ENCODE measurements at places on chromosomes 1 and 21.
A peak's percentile ranks its signal among the peaks of the same experiment; 100 is the strongest.

- no peak for DNase-seq
These were observed 85.9 kb upstream of the IVNS1ABP start for GRCh38 chr1:185402930-185403329.

DNA sequence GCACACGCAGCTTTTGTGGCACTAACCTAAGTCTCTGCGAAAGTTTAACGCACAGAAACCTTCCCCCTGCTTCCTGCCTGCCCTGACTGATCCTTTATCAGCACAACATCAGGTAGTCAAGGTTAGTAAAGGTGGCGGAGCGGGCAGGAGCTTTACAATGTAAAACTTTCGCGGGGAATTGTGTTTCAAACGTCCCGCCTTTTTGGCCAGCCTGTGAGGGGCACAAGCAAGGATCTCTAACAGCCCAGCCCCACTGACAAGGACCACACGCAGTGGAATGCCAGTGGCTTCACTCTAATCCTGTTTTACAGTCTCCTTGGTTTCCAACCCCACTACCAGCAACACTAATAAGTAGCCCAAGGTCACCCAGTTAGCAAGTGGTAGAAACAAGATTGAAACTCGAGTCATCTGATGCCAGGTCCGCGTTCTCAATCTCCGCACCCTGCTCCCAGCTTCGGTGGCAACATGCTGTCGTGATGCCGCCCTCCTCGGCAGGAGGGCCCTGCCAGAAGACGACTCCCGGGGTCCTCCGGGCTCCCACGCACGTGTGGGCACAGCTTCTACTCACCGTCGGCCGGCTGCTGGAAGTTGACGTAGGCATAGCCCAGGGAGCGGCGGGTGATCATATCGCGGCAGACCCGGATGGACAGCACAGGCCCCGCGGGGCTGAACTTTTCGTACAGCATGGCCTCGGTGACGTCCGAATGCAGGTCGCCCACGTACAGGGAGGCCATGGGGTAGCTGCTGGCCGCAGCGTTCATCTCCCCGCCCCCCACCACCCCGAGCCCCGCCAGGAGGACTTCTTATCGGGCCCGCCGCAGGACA, 1.2 kb downstream of the PABPC4 start:
- DNase-seq, result peak; percentile 24

DNA sequence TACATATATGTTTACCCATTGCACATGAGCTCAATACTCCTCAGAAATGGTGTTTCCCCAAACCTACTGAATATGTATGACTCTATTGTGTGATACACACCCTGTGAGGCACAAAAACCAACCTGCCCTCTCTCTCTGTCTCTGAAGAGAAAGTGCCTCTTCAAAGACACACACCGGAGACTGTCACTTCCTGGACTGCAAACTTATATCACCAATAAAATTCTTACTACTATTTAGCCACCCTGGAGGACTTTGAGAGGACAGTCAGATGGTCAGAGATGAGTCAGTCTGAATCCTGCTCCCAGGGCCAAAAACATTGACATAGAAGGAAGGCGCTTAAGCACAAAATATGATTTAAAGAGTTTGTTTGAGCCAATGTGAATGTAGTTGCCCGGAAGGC, 110.4 kb downstream of the PPIAL4G start:
- no peak for DNase-seq

GRCh38 chr1:239587574-239588369, 201.4 kb downstream of the CHRM3 start:
- no peak for DNase-seq

- no peak for DNase-seq
These were observed 881.5 kb downstream of the LTN1 start for GRCh38 chr21:28111151-28111619.

DNA sequence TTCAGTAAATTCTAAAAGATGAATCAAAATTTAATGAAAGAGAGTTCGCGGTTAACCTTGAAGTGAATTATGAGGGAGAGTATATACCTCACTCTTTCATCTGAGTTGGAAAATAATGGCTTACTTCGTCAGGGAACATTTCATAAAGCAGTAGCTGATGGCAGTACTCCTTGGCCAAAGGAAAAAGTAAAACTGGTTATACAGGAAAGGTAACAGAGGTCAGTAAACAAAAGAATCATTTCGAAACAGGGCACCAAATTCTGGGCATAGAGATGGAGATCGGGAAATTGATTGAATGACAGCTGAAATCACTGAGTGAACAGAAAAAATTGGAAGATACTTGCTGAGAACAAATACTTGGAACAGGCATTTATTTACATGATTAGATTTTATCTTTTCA, 199.0 kb downstream of the OLFM3 start:
- no peak for DNase-seq

DNA sequence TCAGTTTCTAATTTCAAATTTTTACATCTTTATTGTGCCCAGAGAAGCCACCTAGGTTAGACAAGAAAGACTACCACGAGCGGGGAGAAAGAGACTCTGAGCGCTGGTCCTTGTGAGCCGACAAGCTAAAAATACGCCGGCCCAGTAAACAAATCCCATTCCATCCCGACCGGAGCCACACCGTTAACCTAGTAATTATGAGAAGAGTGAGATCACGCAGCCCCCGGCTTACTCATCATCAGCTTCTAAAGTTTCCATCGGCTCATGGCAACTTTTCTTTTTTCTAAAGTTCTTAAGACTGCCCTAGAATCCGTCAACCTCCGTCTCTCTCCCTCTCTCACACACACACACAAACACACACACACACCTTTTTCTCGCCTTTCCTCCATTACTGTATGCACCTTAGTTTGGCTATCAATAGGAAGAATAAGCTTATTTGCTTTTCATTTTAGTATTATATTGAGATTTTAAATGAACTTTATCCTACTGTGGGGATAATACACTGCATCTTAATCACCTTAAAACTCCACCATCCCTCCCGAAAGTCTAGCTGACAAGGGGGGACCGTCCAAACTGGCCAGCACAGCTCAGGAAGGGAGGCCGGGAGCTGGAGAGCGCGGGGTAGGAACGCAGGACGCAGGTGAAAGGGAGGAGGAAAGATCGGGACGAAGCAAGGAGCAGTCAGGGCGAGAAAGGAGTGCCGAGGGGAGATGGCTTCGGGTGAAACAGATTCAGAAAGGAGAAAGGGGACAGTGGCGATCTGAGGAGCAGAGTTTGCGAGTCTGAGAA, 728 bp downstream of the OTUD7B start:
- peak; percentile 3 for DNase-seq

GRCh38 chr1:18556364-18556763, 74.3 kb upstream of the PAX7 start:
- DNase-seq, result no peak

DNA sequence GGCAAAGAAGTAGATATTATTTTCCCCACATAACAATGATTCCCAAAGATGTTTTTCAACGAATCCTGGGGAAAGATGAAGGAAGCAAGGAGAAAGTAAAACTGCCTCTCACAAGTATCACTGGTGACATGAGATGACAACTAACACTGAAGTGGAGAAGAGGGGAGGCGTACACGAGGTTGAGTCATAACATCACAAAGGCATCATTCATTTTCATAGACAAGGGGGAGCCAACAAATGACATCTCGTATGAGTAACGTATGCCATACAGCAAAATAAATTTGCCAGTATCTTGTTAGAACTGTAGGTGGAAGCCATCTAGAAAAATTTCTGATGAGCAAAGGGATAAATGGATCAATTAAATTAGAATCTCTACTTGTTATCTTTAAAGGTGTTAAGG, 56.6 kb downstream of the ATP1B1 start:
- no peak for DNase-seq

- DNase-seq, result no peak
These were observed 35.5 kb upstream of the SCYL3 start for GRCh38 chr1:169929210-169929526.

DNA sequence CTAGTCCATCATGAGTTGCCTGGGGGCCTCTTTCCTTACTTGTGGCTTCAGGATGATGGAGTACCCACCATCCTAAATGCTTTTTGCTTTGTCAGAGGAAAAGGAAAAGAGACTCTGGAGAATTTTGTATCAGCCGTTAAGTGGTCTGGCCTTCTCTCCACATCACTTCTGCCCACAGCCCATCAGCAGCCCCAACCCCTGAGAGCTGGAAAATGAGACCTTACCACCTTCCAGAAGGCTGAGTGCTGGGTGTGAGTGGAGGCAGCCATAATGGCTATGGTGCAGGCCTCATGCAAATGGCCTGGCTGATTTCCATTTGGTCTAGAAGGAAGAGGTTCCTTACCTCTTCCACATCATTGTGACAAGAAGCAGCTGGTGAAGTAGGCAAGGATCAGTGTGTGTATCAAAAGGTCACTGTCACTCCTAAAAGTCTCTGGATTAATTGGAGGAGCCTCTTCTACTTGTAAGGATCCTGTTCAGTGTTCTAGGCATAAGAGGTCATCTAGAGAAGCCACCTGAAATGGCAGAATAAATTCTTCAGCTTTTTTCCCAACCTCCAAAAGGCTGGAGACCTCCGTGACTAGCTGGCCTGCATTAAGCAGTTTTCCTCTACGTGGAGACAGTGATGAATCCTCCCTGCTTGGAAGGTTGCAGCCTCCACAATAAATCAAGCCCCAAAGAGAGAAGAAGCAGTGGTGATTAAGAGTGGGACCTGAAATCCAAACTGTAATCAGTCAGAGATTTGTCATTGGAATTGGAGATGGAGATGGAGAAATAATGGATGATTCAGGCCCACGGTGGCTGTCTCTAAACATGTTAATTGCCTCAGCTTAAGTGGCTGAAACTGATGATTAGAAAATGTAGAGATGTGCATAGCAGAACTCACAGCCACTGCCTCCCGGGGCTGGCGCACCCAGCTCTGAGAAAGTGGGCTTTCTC, 111.5 kb downstream of the CNIH3 start:
- no peak for DNase-seq

GRCh38 chr1:239421811-239422210, 35.4 kb downstream of the CHRM3 start:
- DNase-seq, result no peak

DNA sequence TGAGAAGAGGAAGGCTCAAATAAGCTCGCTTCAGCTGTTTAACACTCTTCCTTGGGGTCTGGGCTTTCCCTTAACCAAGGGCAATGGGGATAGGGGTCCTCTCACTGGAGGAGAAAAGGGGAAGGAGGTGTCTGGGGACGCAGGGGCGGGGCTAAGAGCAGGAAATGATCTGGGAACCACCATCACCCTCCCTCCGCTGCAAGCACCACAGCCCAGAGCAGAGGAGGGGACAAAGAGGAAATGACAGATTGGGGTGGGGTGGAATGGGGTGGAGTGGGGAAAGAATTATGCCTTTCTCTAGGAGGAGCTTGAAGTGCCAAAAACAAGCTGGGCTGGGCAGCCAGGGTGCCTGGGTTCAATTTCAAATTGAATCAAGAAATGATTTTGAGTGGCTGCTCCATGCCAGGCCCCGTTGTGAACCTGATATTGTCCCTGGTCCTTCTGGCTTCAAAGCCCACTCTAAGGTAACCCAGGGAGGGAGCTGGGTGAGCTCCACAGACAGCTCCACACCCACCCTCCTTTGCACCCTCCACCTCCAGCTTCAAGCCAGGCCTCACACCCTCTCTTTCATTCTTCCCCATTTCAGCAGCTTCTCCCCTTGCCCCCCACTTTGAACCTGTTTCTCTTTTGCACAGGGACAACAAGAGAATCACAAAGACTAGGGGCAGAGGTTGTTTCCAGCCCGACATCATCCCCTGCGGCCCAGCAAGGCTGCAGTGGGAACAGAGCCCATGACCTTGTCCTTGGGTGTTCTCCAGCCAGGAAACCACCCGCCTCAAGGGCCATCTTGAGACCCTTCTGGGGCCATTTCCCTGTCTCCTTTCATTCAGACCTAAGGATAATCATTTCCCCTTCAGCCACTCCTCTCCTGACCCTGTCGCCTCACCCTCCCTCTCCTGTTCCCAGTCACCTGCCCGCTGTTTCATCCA, 1.1 kb downstream of the ARHGAP30 start:
- DNase-seq, result peak; percentile 51

DNA sequence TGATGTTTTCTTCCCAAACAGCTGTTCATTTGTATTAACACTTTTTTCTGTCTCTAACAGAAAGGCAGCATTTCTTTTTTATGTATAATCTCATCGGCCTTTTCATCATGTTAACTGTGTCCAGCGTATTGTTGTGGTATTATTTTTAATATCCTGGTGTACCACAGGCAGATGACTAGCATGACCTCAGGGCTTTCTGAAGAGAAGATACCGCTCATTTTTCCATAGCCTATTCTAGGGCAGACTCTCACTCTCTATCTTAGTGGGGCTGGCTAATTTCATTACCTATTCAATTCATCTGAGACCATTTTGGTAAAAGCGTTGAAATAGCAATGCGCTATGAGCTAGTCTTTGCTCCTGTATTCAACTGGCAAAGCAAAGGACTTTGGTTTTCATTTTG, 209.9 kb downstream of the SDCCAG8 start:
- no peak for DNase-seq

DNA sequence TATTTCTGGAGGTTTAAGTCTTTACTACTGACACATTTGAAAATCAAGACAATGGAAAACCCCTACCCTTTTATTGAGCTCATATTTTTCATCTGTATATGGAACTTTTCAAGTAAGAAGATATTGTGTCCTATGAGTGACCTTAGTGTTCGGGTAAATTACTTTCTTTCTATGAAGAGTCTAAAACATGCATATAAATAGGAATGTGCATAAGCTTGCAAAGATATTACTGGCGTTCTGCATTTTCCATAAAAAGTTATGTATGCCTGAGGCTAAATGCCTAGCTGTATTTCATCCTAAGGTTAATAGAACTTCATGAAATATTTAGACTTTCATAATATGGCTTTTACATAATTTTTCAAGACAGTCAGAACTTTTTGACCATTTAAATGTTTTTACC, 495.8 kb upstream of the ADAMTS5 start:
- DNase-seq, result no peak

DNA sequence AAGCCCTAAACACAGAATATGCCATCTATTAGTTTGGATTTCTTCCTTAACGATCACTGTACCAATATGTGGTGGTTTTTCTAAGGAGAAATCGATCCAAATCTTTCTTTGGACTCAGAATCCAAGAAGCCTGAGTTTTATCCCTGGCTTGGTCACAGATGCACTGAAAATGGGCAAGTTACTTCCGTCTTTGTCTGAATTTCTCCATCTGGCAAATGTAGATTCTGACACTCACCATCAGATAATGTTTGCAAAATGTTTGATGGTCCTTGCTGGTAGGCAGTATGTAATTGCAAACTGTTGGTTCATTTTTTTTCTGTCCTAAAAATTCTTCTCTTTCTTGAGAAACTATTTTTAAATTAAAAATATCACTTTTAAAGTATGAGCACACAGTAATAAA, 115.0 kb downstream of the TSEN15 start:
- no peak for DNase-seq

DNA sequence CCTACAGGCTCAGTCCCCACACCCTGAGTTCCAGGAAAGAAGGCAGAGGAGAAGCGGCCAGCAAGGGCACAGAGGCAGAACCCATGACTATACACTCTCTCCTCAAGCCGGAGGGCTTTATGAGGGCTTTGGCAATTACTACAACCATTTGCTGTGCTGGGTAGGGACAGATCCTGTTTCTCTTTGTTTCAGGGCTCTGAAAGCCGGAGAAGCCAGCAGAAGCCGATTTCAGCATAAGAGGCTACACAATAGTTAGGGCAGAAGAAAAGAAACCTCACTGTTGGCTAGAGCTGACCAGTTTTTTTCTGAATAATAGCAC, 13.9 kb downstream of the GPR3 start:
- DNase-seq, result no peak

Data from stimulated activated CD8-positive, alpha-beta memory T cell treated with anti-CD3 and anti-CD28 coated beads, Interleukin-7, amount 100 ng/mL, for 1 hour (primary cell).